NCI-H2029 treated with DMSO at 0.1 percent for 48 hours (cell line): ENCODE measurements at places on chromosomes 1 and 21.

- no peak for DNase-seq
Measured at GRCh38 chr21:37184784-37185593, 82.1 kb downstream of the VPS26C start.

DNA sequence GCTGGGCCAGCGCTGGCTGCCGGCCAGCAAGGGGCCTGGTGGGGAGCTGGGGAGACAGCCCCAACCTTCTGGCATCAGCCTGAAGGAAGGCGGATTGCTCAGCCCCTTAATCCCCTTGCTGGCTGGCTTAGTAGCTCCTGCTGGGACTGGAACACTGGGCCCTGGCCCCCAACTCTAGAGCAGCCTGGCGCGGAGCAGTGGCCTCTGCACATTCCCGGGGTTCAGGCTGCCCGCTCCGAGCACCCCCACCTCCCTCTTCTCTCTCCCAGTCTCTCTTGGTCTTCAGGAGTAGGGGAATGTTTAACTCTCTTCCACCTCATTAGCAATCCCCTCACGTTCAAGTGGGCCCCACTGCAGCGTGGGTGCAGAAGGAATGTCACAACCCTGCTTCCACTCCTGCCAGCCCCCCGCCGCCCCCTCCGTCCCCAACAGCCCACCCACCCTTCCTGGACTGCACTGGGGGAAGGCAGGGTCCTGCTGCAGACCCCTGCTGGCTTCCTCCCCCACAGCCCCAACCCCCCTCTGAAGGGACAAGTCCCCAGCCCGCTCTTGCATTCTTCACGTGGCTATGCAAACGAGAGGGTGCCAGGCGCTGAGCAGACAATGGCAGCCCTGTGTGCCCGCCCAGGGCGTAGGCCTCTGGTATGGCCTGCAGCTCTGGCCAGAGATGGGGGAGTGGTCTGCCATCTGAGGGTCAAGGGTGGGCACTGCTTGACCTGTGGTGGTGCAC is 980 bp upstream of the CLDN19 start:
- DNase-seq: no peak

GRCh38 chr1:7789828-7790227 is 5.7 kb downstream of the PER3 start:
- no peak for DNase-seq

GRCh38 chr1:944341-945325 is 14.4 kb downstream of the NOC2L start:
- no peak for DNase-seq

- no peak for DNase-seq
Measured at GRCh38 chr1:230507666-230508402, 81.7 kb upstream of the PGBD5 start.

GRCh38 chr1:46220808-46221207 is 17.7 kb downstream of the LURAP1 start:
- DNase-seq: no peak

DNA sequence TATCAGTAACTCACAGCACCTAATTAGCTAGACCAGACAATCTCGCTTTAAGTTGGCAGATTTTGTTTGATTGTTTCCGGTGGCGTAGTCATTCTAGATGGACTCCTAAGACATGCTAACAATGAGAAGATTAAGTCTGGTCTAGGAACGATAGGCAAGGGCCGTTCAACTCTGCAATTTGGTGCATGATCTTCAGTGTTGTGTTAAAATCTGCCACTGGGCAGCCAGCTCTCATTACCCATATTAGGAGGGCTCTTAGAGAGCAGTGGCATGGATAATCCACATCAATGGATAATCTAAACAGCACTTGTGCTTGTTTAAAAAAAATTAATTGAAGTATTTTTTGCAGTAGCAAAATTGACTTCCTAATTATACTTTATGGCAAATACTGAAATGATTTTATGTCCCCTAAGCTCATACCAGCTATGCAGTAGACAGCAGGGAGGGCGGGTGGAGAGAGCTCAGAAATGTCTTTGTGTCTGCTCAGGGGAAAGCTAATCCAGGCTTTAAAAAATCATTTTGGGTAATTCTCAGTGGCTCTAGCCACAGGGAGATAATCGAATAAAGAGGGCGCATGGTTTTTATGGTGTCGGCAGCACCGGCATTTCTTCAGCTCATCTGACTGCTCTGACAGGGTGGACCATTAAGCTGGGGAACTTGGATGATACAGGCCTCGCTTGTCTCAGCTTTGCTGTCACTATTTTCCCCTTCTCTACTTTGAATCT is 48.5 kb upstream of the IKBKE start:
- DNase-seq: no peak

DNA sequence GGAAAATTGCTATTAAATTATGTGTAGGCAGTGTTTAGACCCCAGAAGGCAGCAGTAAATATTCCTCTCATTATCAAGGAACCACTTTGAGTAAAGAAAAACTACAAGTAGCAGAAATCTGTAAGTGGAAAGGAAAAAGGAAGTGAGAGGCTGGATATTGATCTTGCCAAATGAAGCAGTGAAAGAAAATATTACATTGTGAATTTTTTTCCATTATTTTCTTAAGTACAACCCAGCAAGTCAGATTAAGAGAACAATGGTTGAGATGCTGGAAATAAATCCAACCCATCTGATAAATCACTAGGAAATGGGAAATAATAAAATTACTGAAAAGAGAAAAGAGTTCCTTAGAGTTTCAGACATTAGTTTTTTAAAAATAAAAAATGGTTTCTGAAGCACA is 106.7 kb downstream of the HMCN1 start:
- no peak for DNase-seq
